ENCODE measurements at places on chromosomes 11 and 22.

- no peak for DNase-seq
Measured at GRCh38 chr11:60570970-60571369, 55.8 kb downstream of the MS4A13 start.

- DNase-seq, result no peak
Measured at GRCh38 chr11:7591987-7592386, 78.2 kb downstream of the PPFIBP2 start.

GRCh38 chr11:66100272-66101065 is 30.4 kb downstream of the PACS1 start:
- DNase-seq, result peak; percentile 12

GRCh38 chr11:131253142-131253655 is 117.2 kb upstream of the NTM start:
- DNase-seq, result peak; percentile 66

DNA sequence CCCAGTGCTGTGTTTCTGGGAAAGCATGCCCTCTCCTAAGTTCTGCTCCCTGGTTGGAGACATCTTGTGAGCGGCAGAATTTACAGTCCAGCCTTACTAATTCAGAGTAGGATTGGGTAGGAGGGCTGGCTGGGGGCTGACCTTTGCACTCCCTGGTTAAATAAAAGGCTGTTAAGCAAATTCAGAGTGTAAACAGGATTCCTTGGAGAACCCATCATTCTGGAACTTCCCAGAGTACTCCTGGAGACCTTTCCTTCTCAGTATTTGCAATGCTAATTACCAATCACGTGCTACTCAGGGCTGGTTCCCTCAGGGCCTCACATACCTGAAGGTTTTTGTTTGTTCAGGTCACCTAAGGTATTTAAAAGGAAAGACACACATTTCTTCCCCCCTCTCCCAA is 340.2 kb downstream of the TBC1D22A start:
- peak; percentile 77 for DNase-seq

- DNase-seq, result peak; percentile 100
Measured at GRCh38 chr11:129460714-129461113, 85.1 kb downstream of the BARX2 start.

DNA sequence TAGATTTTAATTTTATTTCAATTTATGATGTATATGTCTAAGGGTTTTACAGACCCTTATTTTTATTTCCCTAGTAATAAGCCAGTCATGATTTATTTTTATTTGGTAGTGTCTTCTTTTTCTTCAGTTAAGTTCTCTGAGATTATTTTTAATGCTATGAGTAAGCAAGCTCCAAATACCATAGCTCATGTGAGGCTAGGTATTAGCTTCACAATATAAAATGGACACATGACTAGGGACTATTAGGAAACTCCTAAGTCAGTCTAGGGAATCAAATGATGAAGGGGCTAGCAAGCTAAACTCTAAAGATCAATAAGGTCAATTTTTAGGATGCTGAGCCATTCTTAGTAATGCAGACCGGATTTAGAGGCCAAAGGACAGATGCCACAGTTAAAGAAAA is 45.9 kb downstream of the CKAP5 start:
- DNase-seq, result no peak

GRCh38 chr11:78354408-78355308 is 63.0 kb downstream of the GAB2 start:
- no peak for DNase-seq

DNA sequence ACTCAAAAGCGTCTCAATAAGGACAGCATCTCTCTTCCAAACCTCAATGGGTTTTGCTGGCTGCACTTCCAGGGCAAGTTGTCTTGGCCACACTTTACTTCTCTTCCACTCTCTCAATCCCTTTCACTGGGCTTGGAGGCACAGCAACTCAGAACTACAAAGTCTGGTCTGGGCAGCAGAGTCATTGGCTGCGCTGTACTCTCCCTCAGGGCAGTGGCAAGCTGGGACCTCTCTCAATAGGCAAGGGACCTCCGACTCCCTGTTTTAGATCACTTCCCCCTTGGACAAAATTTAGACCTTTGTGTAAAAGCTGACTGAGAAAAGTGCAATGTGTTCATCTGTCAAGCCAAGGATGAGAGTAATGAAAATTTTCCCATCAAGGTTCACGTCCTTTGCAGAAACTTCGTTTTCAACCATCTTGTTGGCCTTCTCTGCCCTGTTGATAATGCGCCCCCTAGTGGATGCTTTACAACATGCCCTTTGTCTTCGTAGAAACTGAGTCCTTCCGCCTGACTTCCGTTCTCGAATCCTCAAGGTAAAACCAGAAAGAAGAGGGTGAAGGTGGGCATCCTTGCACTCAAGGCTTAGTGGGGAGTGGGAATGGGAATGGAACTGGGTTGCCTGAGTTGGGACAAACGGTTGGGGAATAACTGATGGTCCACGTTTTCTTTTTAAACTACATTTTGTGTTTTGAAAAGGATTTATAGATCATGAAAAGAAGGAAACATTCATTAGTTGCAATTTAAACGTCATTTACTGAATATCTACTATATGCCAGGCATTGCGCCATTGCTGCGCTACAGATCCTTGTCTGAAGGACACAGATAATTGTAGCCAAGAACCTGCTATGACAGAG is 99.1 kb downstream of the CD44 start:
- peak; percentile 41 for DNase-seq

GRCh38 chr11:776561-777287 is 563 bp downstream of the GATD1 start:
- DNase-seq, result no peak

DNA sequence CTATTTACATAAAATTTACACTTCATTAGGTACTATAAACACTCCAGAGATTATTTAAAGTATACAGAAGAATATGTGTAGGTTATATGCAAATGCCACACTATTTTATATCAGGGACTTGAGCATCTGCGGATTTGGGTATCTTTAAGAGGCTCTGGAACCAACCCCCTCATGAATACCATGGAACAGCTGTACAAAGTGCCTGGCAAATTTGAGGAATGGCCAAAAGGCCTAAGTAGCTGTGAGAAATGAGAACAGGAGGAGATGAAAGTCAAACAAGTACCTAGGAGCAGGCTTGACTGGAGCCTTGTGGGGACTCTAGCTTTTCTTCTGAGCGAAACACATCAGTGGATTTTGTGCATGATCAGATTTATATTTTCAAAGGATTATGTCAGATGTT is 149.3 kb downstream of the RBFOX2 start:
- DNase-seq, result peak; percentile 38

- no peak for DNase-seq
Measured at GRCh38 chr22:47409539-47410275, 647.3 kb downstream of the TBC1D22A start.

DNA sequence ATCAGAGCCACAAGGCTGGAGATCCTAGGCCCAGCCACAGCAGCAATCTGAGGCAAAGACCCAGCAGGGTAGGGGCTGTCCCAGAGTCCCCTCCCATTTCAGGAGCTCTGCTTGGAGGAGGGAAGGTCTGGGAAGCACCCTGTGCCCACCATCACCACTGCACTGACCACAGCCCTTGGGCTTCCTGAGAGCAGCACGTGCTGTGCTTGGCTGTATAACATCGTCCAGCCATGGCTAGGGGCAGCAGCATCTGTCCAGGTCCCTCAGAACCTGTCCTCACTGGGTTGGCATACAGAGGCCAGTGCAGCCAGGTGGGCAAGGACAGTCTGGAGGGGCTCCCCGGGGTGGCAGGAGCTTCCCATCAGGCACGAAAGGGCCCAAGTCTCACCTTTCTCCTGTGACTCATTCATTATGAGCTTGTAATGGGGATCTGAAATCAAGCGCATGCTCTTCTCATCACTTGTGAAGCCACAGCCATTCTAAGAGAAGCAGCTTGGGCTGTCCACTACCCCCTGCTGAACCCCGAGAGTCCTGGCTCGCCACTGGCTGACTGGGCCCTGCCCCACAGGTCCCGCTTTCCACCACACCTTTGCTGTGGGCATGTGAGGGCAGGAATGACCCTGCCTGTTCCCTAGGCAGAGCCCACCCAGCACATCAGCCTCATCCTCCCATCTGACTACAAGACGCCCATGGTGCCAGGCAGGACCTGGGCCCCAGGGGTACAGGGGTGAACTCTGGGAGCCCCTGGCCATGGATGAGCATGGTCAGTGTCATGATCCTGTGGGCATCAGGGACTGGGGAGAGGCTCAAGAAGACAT is 83.3 kb downstream of the MED15 start:
- no peak for DNase-seq

DNA sequence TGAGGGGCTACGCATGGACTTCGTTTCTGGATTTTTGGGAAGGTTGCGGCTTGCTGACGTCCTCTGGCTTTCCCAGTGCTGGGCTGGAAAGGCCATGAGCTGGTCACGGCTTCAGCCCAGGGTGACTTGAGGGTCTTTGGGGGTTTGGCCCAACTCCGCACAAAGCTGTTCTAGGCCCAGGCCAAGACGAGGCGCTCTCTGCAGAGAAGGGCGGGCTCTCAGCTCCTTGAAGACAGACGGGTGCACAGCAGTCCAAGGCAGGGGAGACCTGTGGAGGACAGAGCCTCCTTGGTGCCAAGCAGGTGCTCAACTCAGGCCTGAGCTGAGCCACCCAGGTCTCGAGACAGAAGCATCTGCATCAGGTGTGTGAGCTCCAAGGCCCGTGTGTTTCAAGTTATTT is 1003.7 kb downstream of the BRD1 start:
- no peak for DNase-seq

- DNase-seq, result no peak
Measured at GRCh38 chr11:68016904-68017817, 7.0 kb downstream of the ALDH3B1 start.

DNA sequence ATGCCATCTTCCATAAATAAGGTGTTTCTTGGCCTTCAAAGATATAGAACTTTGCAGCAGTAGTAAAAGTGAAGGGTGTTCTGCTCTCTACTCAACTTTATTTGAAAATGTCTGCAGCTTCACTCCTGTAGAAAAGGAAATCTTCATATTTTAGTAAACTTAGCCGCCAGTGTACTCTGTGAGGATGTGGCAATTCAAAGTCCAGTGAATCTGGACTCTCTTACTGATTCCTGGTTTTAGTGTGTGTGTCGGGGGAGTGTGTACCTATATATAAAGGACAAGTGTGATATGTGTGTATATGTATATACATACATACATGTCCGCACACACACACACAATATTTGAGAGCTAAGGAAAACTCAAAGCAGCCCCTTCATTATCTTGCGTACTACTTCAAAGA is 134.3 kb upstream of the LDLRAD3 start:
- DNase-seq, result no peak

- DNase-seq, result no peak
Measured at GRCh38 chr11:110455718-110456117, 26.0 kb downstream of the FDX1 start.

GRCh38 chr11:3164552-3165151 is 458 bp downstream of the OSBPL5 start:
- DNase-seq, result no peak

DNA sequence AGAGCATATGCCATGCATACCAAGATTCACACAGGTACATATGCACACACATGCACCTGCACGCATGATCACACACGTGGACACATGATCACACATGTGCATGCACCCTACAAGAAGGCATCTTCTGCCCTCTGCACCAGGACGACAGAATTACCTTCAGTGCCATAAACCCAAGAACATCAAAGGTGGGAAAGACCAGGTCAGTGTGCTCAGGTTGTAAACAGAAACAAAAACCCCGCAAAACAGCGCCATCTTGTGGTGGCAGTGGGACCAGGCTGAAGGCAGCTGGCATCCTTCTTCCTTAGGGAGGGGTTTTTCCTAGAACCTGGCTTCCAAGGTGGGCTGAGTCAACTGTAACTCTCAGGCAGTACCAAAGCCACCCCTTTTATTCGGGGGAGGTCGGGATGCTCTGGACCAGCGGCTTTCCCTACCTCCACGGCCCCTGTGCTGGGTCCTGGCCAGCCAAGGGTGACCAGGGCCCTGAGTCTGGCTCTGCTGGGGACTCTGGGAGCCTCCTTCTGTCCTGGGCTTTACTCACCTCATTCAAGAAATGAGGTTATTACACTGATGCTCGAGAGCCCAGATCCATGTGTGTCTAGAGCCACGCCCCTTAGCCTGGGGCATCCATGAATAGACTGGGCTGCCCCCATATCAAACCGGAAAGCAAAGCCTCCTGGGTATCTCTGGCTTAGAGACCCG is 69.4 kb upstream of the FGF3 start:
- DNase-seq, result peak; percentile 36

DNA sequence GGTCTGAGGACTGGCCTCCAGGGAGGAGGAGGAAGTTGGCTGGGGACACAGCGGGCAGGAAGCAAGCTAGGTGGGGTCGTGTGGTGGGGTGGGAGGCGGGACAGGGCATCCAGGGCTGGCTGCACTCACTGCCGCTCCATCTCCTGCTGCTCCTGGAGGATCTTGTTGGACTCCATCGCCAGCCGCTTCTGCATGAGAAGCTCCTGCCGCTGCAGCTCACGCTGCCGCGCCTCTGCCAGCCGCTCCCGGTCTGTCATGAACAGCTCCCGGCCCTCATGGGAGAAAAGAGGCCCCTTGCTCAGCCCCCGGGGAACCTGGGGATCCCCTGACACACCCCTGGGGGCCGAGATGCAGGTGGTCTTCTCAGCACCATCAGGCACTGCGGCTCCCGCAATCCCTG is 21.6 kb downstream of the USH1C start:
- DNase-seq, result no peak

GRCh38 chr22:38531251-38531938 is 25.3 kb upstream of the DDX17 start:
- DNase-seq, result no peak

DNA sequence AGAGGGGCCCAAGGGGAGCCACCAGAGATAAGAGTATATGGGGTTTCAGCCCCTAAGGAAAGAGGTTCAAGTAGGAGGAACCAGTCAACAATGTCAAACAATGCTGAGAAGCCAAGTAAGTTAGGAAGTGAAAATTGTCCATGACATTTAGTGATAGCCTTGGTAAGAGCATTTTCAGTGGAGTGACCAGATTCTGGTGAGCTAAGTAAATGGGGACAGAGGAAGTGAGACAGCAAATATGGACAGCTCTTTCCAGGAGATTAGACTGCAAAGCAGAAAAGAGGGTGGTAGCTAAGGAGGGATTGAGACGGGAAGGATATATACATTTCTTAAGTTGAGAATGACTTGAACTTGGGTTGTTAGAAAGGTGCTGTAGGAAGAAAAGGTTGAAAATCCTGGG is 22.9 kb downstream of the POLD3 start:
- DNase-seq, result no peak

GRCh38 chr11:34468209-34468841 is 29.6 kb downstream of the CAT start:
- DNase-seq, result no peak

DNA sequence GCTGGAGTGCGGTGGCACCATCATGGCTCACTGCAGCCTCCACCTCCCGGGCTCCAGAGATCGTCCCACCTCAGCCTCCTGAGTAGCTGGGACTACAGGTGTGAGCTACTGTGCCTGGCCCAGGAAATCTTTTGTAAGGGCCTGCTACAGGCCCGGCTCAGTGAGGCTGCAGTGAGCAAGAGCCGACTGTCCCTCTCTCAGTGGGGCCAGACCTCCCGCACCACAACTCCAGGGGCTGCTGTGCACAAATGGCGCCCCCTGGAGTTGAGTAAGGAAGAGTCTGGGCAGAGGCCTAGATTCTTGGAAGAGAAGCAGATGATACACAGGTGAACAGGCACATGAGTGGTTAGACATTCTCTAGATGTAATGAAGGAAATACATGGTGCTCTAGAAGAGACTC is 7.0 kb downstream of the SERHL2 start:
- DNase-seq, result no peak

All from NCI-H526 treated with DMSO at 0.1 percent for 48 hours (cell line).